OCI-LY7 (cell line): ENCODE measurements at places on chromosomes 4 and X. TPM values are rescaled to one million over a fixed set of nuclear protein-coding genes. Genes with fewer than 3 reads are reported as not detected.

The BEND4 gene
- 32.6 and 33.4 TPM in 2 replicates for total RNA-seq

DNA sequence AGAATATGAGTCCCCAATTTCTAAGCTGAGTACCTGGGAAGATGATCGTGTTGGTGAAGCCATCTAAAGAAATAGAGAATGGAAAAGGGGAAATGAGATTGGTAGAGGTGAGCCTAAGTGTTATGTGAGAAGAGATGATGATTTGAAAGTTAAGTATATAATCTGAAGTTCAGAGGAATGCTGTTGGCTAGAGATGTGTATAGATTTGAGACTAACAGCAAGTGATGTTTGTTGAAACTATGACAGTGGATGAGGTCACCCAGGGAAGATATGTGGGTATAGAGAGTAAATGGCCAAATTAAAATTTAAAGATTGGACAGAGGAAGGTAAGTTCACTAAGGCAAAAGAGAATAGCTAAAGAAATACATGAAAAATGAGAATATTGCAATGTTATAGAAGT is 324.2 kb downstream of the MAPK10 start:
- no peak for DNase-seq

The RIBC1 gene
- 0.74 and 0.88 TPM in 2 replicates for total RNA-seq

DNA sequence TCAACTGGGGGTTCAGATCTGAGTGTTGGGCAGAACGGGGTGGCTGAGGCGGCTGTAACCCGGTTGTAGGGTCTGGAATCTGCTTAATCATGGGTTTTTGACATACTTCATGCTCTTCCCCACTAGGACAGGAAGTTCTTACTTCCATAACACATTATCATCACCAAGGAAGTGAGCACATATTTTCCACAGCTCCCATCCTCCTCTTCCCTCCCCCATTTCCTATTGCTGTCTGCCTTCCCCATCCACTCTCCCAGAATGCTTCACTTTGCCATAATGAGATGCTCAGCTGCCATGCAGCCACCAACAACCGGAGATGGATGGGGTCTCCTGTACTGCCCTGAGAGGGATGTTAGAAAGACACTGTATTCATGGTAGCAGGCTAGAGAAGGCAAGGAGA is 6.4 kb upstream of the DCUN1D4 start:
- no peak for DNase-seq

The MAOB gene
- total RNA-seq: not detected in 2 replicates

The ASB9 gene
- total RNA-seq: not detected in 2 replicates

- DNase-seq: peak; percentile 68
Observed at GRCh38 chr4:71184195-71184781, 154.5 kb upstream of the SLC4A4 start.
